ENCODE measurements at places on chromosomes 4 and X.

GRCh38 chr4:47483745-47484144, 1.3 kb upstream of the ATP10D start:
- DNase-seq, result no peak

- no peak for DNase-seq
These were observed at the start of gene ANXA10 for GRCh38 chr4:168092176-168092712. TSS of gene ANXA10 (plus strand) at chr4:168092537. CDS start at chr4:168092701, 164 bp downstream.

DNA sequence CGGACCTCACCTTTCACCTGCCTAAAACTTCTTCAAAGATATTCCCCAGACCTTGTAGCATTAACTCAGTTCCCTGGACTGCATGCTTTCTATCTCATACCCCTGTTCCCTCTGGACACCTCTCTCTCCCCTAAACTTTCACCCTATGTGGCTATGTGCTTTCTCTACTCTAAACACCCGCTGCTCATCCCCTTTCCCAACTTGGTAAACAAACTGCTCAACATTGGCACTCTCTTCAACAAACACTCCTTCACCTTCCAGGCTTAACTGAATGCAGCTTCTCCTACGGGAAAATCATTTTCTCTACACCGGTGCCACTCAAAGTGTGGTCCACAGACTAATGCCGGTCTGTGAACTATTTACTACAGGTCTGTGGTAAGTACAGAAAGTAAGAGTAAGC, 19.9 kb downstream of the PHF8 start:
- DNase-seq, result no peak

DNA sequence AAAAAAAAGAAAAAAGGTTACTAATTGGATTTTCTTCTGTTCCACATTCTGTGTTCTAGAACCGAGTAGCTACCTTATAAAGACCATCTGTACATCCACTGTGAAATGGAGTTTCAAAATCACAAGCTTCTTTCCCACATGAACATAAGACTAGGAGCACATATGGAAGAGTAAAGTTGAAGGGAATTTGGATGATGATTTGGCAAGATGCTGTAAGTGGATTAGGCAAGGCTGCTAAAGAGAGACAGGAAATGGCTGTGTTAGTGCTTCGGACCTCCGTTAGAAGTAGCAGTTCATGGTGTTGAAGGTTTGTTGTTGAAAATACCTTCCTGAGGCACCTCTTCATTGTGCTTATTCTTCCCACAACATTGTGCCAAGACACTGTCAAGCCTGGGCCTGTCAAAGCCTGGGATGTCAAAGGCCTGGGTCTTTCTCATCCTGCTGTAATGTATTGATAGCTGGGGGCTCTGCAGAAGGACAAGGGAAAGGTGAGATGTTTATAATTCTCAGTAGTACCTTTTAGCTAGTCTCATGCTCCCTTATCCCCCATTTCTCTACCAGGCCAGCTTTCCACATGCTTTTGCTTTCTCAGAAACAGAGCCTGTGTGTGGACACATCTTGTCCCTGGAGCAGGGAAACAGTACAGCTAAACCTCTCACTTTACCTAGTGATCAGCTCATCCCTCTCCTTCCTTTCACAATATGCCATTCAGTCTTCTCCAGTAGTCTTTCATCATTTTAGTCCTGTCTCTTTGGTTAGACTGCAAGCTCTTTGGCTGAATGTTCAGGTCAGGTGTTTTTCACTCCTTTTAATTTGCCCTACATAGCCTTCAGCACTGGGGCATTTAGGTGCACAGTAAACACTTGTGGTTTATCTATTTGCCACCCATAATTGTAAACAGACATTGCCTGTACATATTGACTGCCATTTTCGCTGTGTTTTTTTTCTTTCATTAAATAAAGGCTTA, 37.9 kb upstream of the CYP2U1 start:
- DNase-seq, result no peak

DNA sequence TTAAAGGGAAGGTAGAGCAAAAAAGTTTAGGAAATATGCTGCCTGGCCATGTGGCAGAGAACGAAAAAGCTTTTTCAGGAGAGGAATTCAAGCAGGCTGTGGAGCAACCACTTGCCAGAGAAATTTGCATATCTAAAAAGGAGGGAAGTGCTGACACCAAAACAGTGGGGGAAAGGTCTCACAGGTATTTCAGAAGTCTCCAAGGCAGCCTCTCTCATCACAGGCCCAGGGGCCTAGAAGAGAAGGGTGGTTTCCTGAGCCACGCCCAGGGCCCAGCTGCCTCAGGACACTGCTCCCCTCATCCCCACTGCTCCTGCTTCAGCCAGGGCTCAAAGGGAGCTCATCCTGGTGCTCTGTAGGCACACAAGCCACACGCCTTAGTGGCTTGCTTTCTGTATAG, 29.9 kb upstream of the STS start:
- DNase-seq, result no peak

GRCh38 chr4:63218856-63219255, 1190.4 kb downstream of the TECRL start:
- no peak for DNase-seq

GRCh38 chrX:113804819-113805218, 779.1 kb upstream of the HTR2C start:
- DNase-seq, result no peak

DNA sequence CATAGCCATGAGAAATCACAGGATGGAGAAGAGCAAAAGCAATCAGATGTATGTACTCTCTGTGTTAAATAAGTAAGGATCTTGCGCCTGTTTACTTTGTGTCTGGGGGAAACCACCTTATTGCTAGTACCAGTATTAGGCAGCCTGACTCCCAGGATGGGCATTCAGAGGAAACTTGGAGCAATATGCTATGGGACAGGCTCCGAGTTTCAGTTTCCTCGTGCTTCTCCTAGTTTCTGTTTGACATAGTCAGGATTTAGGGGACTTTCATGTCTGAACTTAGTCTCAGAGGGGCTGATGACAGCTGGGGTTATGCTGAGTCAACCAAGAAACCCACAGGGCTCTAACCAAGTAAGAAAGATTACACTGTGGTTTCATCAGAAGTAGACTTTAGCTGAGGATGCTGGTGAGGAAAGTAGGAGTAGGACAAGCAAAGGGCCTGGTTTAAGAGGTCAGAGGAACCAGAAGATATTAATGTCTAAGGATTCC, 13.5 kb downstream of the NSUN7 start:
- DNase-seq, result no peak

DNA sequence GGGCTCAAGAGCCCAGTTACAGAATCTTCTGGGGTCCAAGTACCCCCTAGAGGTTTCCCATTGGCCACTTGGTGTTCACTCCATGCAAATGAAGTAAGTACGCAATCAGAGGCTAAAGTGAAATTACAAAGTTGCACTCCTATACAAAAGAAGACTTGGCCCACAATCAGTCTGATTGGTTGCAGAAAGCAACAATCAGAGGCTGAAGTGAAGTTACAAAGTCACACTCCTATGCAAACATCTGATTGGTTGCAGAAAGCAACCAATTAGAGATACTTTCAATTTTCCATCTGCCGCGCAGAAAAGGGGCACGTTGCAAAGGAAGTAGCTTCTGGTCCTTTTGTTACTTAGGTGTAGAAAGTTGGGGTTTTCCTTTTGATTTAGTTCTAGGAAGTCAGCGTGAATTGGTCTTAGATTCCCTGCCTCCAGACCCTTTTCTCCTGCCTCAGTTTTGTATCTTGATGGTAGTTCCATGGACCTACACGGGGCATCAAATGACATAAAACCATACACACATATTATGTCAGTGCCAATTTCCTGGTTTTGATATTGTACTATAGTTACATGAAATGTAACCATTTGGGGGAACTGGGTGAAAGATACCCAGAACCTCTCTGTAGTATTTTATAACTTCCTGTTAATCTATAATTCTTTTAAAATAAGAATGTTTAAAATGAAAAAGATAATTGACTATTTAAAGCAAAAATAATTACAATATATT, 12.4 kb upstream of the PIN4 start:
- DNase-seq, result no peak

GRCh38 chrX:57156397-57157049, 19.3 kb upstream of the SPIN2A start:
- no peak for DNase-seq

GRCh38 chr4:176608346-176608745, 184.4 kb downstream of the VEGFC start:
- DNase-seq, result no peak

- no peak for DNase-seq
These were observed 3.2 kb upstream of the TIGD2 start for GRCh38 chr4:89108091-89108490.

DNA sequence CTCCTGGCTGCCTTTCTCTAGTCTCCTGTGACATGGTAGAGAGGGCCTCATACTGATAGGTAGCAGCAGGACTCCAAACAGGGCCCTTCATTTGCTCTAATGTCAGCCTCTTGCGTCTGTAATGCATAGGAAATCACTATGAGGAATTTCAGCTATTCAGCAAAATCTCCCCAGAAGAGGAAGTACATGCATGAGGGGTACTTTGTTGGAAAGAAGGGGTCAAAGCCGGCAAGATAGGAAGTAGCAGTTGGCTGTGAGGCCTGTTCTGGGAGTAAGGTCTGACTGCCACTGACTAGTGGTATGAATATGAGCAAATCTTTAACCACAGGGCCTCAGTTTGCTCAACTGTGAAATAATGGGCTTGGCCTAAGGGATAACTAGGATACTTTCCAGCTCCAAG, 283.2 kb downstream of the ARHGAP10 start:
- no peak for DNase-seq

- DNase-seq, result no peak
These were observed 465 bp downstream of the EMD start for GRCh38 chrX:154379569-154379951.

- DNase-seq, result no peak
These were observed 556.1 kb downstream of the IL1RAPL1 start for GRCh38 chrX:29143356-29143755.

- no peak for DNase-seq
These were observed 1.0 kb downstream of the LAMP2 start for GRCh38 chrX:120468071-120468470.

- DNase-seq, result no peak
These were observed 17.7 kb downstream of the UBE2D3 start for GRCh38 chr4:102809691-102810090.

DNA sequence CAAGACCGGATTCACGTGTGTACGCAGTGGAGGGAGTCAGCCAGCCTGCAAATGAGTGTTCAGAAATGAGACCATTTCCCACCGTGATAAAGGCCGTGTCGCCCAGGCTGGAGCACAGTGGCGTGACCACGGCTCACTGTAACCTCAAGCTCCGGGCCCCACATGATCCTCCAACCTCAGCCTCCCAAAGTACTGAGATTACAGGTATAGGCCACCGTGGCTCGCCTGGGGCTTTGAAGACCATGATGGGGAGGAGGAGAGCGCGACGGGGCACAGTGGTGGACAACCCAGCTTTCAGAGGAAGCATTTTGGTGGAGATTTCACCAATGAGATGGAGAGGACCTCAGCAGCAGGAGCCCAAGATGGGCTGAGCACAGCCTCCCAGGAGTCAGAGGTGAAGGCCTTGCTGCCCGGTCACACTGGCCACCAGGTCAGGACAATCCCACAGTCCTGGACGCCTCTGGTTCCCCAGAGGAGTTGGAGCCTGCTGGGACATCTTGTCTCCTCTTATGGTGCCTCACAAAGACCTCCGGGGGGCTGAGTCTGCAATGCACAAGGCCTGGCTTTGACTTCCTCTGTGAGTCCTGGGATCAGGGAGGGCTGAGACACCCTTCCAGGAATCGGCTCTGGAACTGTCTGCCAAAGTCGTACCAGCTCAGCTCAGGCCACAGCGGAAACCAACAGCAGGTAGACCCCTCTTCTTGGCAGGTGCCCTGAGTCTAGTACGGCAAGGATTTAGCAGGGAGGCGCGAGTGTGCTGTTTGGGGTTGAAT, 22.4 kb upstream of the MXD4 start:
- no peak for DNase-seq

DNA sequence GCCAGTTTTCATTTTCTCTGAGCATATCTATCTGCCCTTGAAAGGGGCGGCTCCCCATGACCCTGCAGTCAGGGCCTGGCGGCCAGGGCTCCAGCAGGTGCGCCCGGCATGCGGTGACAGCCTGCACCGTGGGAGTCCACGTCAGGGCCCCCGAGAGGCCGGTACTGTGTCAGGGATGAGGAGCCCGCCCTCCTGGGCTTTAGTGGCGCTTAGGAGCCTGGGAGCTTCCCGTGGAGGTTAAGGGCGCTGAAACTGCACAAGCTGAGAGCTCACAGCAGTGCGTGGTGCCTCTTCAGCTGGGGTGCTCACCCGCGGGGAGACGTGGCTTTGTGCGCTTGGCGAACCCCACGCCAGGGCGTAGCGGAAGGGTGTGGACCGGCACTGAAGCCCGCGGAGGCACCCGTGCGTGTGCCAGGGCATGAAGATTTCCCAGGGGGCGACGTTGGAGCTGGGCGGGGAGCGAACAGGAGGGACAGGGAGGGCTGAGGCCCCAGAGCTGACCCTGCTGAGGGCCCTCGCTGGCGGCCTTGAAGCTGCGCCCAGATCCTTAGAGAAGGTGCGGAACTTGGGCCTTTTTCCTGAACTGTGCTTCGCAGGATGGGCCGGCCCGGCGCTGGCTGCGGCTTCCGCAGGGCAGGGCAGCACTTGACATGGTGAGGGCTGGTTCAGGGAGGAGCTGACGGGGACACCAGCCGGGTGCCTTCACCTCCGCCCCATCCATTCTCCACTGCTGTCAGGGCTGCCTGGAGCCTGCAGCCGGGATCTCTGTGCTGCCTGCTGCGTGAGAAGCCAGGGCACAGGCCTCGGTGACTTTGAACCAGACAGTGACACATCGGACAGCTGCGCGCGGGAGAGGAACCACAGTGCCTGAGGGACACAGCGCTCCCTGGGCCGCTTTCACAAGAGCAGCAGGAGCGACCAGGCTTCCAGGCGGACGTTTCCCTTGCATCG, 32.9 kb downstream of the HTT-AS start:
- no peak for DNase-seq

DNA sequence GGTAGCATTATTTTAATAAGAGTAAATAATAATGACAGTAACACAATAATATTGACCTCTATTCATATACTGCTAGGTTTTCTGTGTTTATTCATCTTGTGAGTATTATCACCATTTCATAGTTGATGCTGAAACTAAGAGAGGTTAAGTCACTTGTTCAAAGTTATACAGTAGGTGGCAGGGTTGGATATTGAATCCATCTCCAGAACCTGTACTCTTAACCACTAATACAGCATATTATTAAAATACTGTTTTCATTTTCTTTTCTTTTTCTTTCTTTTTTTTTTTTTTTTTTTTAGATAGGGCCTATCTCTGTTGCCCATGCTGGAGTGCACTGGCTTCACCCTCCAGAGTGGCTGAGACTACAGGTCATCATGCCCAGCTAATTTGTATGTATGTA, 7.1 kb upstream of the ELF2 start:
- DNase-seq, result no peak

- no peak for DNase-seq
These were observed 826 bp downstream of the POU4F2 start for GRCh38 chr4:146639506-146639932.

DNA sequence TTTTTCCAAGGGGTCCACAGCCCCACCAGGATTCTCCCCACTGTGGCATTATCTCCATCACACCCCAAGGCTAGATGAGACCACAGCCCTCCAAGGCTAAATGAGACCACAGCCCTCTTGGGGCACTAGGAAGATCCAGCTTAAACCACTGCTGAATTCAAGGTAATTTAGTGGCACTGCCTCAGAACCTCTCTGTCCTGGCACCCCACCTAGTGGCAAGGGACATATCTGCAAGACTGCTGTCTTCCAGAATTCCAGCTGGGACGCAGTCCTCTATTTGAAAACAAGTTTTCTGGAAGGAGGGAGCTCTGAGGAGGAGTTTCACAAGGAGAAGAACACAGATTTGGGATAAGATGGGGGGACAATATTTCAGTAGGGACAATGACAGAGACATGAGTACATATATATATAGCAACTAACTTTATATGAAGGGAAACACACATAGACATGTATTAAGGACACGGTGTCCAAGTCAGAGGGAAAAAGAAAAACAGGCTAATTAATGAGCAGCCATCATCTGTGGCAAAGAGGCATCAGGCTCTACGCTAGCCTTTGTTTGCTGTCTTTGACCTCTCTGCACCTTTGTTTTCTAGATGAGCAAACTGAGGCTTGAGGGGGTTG, 9.3 kb downstream of the CETN2 start:
- DNase-seq, result no peak
